ENCODE measurements at places on chromosomes 4 and X. TPM values are rescaled to one million over a fixed set of nuclear protein-coding genes. Genes with fewer than 3 reads are reported as not detected.

The SCLT1 gene
- 9.9 TPM for total RNA-seq

GRCh38 chrX:10077425-10078188, 79.2 kb upstream of the CLCN4 start:
- no peaks in the 10 kb centered on the region for H3K27me3 ChIP-seq
- DNase-seq, result no peak
- peak overlapping the region; percentile 47 for H3K27ac ChIP-seq
- H3K4me3 ChIP-seq, result no peak overlapping the region
- no peaks in the 10 kb centered on the region for H3K36me3 ChIP-seq

DNA sequence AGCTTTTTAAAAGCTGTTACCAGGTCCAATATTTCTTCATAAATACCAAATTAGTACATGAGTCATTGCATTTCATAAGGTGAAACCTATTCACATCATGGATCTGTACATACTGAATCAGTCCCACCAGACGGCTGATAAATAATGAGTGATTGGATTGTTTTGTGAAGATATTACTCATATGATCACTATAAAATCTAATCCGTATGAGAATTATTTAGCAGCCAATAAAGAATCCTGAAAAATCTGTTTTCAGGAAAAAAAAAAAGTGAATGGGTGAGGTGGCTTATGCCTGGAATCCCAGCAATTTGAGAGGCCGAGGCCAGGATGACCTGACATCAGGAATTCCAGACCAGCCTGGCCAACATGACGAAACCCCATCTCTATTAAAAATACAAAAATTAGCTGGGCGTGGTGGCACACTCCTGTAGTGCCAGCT, 438.1 kb downstream of the INPP4B start:
- no peaks in the 10 kb centered on the region for H3K27me3 ChIP-seq
- DNase-seq, result no peak
- H3K27ac ChIP-seq, result no peak overlapping the region
- H3K4me1 ChIP-seq, result peaks cover 11% of the 10 kb centered on the region

The STOX2 gene
- 2.2 TPM for total RNA-seq

The PAGE2B gene
- not detected for total RNA-seq

- H3K27me3 ChIP-seq, result no peaks in the 10 kb centered on the region
- H3K36me3 ChIP-seq, result peaks cover 11% of the 10 kb centered on the region
- H3K27ac ChIP-seq, result peak overlapping the region; percentile 84
Measured at GRCh38 chrX:48890934-48891401, 6.6 kb downstream of the TIMM17B start.

DNA sequence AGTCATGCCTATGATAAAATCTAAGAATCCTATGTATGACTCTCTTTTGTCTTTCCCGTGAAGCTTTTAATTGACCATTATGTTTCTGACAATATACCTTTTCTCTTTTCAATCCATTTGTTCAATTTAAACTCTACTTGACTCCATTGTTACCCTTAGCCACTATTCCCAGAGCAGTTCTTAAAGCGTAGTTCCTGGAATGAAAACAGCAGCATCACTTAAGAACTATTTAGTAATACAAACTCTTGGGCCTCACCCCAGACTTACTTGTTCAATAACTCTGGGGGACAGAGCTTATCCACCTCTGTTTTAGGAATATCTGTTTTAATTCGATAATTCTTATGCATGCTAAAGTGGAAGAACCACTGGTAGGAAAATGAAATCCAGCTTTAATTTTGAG, 358.4 kb downstream of the PRR32 start:
- H3K4me3 ChIP-seq, result no peak overlapping the region
- no peaks in the 10 kb centered on the region for H3K27me3 ChIP-seq
- H3K27ac ChIP-seq, result no peak overlapping the region

DNA sequence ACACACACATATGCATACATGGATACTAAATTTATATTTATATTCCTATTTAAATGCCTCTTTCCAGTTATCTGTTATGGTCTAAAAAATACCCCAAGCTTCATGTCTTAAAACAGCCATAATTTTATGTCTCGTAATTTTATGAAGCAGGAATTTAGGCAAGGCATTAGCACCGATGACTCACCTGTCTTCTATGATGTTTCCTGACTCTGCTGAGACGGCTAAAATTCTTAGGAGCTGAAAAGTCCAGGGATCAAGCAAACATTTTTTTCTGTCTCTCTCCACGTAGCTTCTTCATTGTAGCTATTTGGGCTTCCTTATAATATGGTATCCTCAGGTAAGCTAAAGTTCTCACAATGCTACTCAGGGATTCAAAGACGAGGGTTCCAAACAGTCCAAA, 930.3 kb downstream of the STIM2 start:
- no peaks in the 10 kb centered on the region for H3K27me3 ChIP-seq
- H3K4me1 ChIP-seq, result no peaks in the 10 kb centered on the region
- H3K27ac ChIP-seq, result no peak overlapping the region
- no peak for DNase-seq
- H3K4me3 ChIP-seq, result no peak overlapping the region

DNA sequence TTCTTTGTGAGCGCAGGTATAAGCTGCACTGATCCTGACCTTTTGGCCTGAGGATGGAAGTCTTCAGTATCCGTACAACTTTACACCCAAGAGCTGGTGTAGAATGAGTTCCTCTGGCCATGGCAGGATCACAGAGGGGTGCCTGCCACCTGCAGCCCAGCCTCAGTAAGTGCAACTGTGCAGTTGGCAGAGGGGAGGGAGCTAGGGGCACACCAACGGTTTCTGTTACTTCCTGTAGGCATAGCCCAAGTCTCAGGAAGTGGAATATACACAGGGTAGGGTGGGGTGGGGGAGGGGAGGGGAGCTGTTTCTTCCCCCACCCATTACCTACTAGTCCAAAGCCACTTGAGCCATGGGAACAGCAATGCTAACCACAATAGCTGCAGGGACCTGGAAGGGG, 85.4 kb upstream of the GBA3 start:
- H3K27me3 ChIP-seq, result no peaks in the 10 kb centered on the region
- no peaks in the 10 kb centered on the region for H3K4me1 ChIP-seq
- H3K4me3 ChIP-seq, result no peak overlapping the region

- H3K36me3 ChIP-seq, result no peaks in the 10 kb centered on the region
- peaks cover 37% of the 10 kb centered on the region for H3K4me1 ChIP-seq
- DNase-seq, result no peak
- H3K27me3 ChIP-seq, result no peaks in the 10 kb centered on the region
Measured at GRCh38 chr4:6676722-6677558, 16.7 kb upstream of the S100P start.

DNA sequence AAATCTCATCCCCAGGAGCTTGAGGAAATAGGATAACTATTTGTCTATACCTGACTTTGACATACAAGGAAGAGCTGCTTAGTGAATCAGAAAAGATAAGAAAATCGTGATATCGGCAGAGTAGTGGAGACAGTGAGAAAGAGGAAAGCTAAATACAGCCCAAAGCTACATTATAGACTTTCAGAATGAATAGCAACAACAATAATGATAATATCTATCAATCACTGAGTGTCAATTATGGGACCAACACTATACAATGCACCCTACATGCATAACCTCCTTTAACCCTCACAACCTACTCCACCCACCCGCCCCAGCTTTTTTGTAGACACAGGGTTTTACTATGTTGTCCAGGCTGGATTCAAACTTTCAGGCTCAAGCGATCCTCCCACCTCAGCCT, 205.1 kb downstream of the PPP3CA start:
- H3K27me3 ChIP-seq, result no peaks in the 10 kb centered on the region
- DNase-seq, result no peak

DNA sequence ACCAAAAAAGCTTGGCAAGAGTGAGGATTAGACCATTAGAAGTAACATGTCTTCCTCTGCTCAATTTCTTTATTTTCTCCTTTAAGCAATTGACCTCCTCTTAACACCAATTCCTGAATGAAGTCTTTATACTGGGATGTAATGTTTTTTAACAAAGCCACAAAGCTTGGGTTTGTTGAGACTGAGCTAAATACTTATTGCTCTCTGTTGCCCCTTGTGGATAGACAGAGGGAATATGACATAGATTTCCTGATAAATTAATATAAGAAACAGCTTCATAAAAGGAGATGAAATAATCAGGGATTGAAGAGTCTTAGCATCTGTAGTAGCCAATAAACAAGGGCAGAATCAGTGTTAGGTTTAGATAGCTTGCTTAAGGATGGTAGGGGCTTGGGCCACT, 57.6 kb downstream of the CCDC160 start:
- no peak overlapping the region for H3K27ac ChIP-seq
- no peaks in the 10 kb centered on the region for H3K4me1 ChIP-seq
- H3K27me3 ChIP-seq, result no peaks in the 10 kb centered on the region
- no peak overlapping the region for H3K4me3 ChIP-seq

The ZNF330 gene
- total RNA-seq, result 37.1 TPM

The DCAF12L2 gene
- total RNA-seq, result 1.4 TPM

DNA sequence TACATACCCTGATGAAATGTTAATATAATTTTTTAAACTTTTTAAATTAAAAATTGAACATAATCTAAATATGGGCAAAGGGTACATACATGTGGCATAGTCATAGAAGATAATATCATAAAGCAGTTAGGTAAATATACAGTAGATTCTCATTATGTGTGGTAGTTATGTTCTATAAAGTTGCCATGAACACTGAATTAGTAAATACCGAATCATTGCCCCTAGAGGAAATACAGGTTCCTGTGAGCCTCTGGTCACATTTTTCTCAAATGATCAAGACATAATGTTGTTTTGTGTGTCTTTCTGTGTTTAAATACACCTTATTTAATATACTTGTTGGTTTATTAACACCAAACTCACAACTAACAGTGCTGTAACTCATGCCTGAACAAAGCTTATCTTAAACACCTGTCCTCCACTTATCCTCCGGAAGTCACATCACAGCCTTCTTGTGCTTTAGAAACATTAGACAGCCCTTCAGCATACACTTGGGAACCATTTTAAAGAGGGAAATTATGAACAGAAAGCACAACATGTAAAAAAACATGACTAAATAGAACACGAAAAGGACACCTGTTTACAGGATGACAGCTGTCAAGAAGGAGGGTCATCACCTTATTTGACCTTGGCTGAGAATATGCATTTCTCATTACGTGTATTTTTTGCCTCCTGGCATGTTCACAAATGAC, 169.4 kb upstream of the NAP1L5 start:
- no peak overlapping the region for H3K27ac ChIP-seq
- H3K4me3 ChIP-seq, result no peak overlapping the region
- peaks cover 9% of the 10 kb centered on the region for H3K4me1 ChIP-seq
- no peak for DNase-seq
- no peaks in the 10 kb centered on the region for H3K27me3 ChIP-seq

DNA sequence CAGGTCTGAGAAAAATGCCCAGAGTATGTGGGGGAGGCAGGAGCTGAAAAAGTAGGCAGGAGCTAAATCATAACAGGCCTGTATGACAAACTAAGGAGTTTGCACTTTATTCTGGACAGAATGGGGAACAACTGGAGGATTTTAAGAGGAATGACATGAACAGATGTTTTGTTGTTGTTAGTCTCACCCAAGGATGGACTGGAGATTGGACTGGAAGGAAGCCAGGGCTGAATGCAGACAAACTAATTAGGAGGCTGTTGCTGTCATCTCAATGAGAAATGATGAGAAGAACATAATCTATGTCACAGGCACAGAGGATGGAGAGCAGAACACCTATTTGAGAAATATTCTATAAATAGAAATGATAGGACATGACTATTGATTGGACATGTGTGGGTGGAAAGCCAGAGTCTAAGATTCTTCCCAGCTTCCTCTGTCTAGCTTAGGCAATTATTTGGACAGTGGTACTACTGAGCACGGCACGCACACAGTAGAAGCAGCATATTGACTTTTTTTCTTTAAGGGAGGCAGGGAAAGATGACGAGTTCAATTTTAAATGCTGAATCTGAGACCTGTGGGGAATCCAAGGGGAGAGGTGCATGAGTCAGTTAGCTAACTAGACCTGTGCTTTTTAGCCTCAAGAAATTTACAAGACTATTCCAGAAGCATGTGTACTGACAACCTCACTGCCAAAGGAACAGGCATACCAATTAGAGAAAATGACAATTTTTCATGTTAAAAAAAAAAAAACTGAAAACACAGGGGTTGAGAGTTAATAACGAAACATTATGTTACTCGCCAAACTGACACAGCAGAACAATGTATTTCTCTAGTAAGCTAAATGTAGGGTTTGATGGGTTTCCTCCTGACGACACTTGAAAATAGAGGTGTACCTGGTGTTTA, 963 bp upstream of the USO1 start:
- peaks cover 48% of the 10 kb centered on the region for H3K4me1 ChIP-seq
- H3K36me3 ChIP-seq, result no peaks in the 10 kb centered on the region
- peak overlapping the region; percentile 74 for H3K4me3 ChIP-seq
- no peaks in the 10 kb centered on the region for H3K27me3 ChIP-seq

- H3K4me1 ChIP-seq, result no peaks in the 10 kb centered on the region
- H3K27ac ChIP-seq, result no peak overlapping the region
- no peaks in the 10 kb centered on the region for H3K36me3 ChIP-seq
- no peaks in the 10 kb centered on the region for H3K27me3 ChIP-seq
Measured at GRCh38 chr4:75141162-75141561, 208.2 kb downstream of the PARM1 start.

The BRS3 gene
- total RNA-seq, result not detected

GRCh38 chrX:13287816-13288215, 32.0 kb downstream of the ATXN3L start:
- H3K4me3 ChIP-seq, result no peak overlapping the region
- H3K27ac ChIP-seq, result no peak overlapping the region
- H3K36me3 ChIP-seq, result no peaks in the 10 kb centered on the region
- DNase-seq, result no peak
- H3K4me1 ChIP-seq, result no peaks in the 10 kb centered on the region
- H3K27me3 ChIP-seq, result no peaks in the 10 kb centered on the region

GRCh38 chrX:141609111-141609510, 19.6 kb downstream of the SPANXA2 start:
- no peak overlapping the region for H3K4me3 ChIP-seq
- no peaks in the 10 kb centered on the region for H3K4me1 ChIP-seq
- H3K27me3 ChIP-seq, result no peaks in the 10 kb centered on the region
- no peak overlapping the region for H3K27ac ChIP-seq

The NLRP2B gene
- total RNA-seq, result 0.16 TPM

DNA sequence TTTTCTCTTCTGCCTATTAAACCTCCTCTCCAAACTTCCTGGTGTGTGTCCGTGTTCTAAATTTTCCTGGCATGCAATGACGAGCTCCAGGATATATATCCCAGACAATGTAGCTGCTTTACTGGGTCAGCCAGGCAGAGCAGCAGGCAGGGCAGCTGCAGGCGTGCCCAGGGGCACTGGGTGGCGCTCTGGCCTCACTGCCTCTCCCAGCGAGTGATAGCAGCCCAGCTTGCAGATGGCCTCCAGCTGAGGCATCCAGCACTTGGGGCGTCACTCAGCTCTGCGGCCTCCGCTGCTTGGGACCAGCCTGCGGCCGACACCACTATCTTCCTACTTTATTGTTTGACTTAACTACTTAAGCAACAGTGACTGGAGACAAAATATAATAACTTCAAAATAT, 23.0 kb upstream of the UBA6 start:
- no peak overlapping the region for H3K27ac ChIP-seq
- no peak overlapping the region for H3K4me3 ChIP-seq
- no peaks in the 10 kb centered on the region for H3K4me1 ChIP-seq
- no peaks in the 10 kb centered on the region for H3K27me3 ChIP-seq
- DNase-seq, result no peak

DNA sequence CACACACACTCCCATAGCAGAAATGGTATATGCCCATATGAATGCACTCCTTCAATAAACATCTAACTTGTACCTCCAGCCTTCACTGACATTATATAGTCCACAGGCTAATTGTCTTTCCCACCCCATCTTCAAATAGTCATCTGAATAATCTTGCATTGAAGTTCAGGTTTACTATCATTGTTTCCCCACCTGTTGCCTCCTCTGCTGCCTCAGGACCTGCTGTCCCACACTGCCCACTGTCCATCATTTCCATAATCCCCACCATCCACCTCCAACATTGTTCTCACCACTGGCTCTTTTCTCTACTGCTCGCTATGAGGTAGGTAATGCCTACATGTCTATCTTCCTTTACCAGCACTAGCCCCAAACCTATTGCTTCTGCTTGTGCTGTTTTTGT, 66.1 kb downstream of the TBC1D9 start:
- H3K4me1 ChIP-seq, result no peaks in the 10 kb centered on the region
- no peak overlapping the region for H3K27ac ChIP-seq
- no peaks in the 10 kb centered on the region for H3K36me3 ChIP-seq
- no peak overlapping the region for H3K4me3 ChIP-seq
- no peaks in the 10 kb centered on the region for H3K27me3 ChIP-seq

Data from sigmoid colon (tissue), 7 donors.